ENCODE measurements at places on chromosomes 1 and 21. TPM values are rescaled to one million over a fixed set of nuclear protein-coding genes. Genes with fewer than 3 reads are reported as not detected.
A peak's percentile ranks its signal among the peaks of the same experiment; 100 is the strongest.

- H3K4me3 ChIP-seq, result no peak overlapping the region
- H3K36me3 ChIP-seq, result peaks cover 39% of the 10 kb centered on the region
- no peaks in the 10 kb centered on the region for H3K4me1 ChIP-seq
- no peak overlapping the region for H3K27ac ChIP-seq
- no peak for DNase-seq
These were observed 9.6 kb downstream of the TRIM11 start for GRCh38 chr1:228396770-228397662.

GRCh38 chr1:42841010-42841409, 5.4 kb upstream of the ZNF691 start:
- no peaks in the 10 kb centered on the region for H3K27me3 ChIP-seq
- no peak for DNase-seq
- H3K4me3 ChIP-seq, result no peak overlapping the region
- H3K36me3 ChIP-seq, result peaks cover 35% of the 10 kb centered on the region

- H3K4me1 ChIP-seq, result no peaks in the 10 kb centered on the region
- H3K4me3 ChIP-seq, result no peak overlapping the region
- no peak overlapping the region for H3K27ac ChIP-seq
- DNase-seq, result no peak
These were observed 76.4 kb downstream of the DSCAM start for GRCh38 chr21:40770435-40771055.

The NID1 gene
- 21.6 TPM for polyA plus RNA-seq

DNA sequence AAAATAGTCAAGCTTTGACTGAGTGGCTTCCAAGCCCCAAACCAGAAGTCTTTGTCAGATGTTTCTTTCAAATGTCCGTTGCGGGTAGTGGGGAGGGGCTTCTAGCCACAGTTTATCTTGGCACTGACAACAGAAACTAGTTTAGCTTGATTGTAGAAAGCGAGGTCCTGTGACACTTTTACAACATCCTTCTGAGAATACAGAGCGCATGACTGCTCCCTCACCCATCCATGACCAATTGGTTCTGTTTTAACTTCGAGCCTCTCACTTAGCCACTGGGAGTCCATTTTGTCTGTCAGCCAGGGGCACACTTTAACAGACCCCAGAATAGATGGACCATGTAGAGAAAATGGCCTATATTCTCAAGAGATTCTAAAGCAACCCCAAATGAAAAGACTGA, 199.2 kb upstream of the ST6GALNAC5 start:
- no peak overlapping the region for H3K27ac ChIP-seq
- peak; percentile 8 for DNase-seq
- no peaks in the 10 kb centered on the region for H3K36me3 ChIP-seq
- no peak overlapping the region for H3K4me3 ChIP-seq

DNA sequence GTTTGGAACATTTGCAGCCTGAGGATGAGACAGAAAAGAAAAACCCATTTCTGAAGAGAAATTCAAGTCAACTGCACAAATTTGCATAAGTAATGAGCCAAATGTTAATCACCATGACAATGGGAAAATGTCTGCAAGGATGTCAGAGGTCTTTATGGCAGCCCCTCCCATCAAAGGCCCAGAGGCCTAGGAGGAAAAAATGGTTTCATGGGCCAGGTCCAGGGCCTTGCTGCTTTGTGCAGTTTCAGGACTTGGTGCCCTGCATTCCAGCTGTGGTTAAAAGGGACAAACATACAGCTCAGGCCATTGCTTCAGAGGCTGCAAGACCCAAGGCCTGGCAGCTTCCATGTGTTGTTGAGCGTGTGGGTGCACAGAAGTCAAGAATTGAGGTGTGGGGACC, 13.4 kb downstream of the RBM11 start:
- H3K27me3 ChIP-seq, result no peaks in the 10 kb centered on the region
- H3K4me3 ChIP-seq, result no peak overlapping the region
- no peak overlapping the region for H3K27ac ChIP-seq
- no peaks in the 10 kb centered on the region for H3K36me3 ChIP-seq
- no peak for DNase-seq

GRCh38 chr1:53412285-53413174, 46.7 kb upstream of the DMRTB1 start:
- H3K27ac ChIP-seq, result no peak overlapping the region
- no peak for DNase-seq
- peaks cover 25% of the 10 kb centered on the region for H3K4me1 ChIP-seq
- H3K4me3 ChIP-seq, result no peak overlapping the region
- no peaks in the 10 kb centered on the region for H3K27me3 ChIP-seq

The OR2L13 gene
- polyA plus RNA-seq, result not detected
